ENCODE measurements at places on chromosomes 2 and 18. TPM values are rescaled to one million over a fixed set of nuclear protein-coding genes. Genes with fewer than 3 reads are reported as not detected.

The SOCS6 gene
- 14.2 TPM for total RNA-seq

The PLCD4 gene
- 0.40 TPM for total RNA-seq

The MSGN1 gene
- not detected for total RNA-seq

The DYSF gene
- total RNA-seq, result 96.5 TPM

The ANAPC1 gene
- total RNA-seq, result 39.9 TPM

The RAB3GAP1 gene
- total RNA-seq, result 34.3 TPM

The OXER1 gene
- not detected for total RNA-seq

The SDC1 gene
- total RNA-seq, result 0.40 TPM

GRCh38 chr2:108084311-108084710, 98.0 kb downstream of the SLC5A7 start:
- no peak for DNase-seq

GRCh38 chr2:23625726-23626125, 240.7 kb downstream of the KLHL29 start:
- DNase-seq, result no peak

- DNase-seq, result no peak
Observed at GRCh38 chr2:20671036-20671735, 4.2 kb downstream of the GDF7 start.

DNA sequence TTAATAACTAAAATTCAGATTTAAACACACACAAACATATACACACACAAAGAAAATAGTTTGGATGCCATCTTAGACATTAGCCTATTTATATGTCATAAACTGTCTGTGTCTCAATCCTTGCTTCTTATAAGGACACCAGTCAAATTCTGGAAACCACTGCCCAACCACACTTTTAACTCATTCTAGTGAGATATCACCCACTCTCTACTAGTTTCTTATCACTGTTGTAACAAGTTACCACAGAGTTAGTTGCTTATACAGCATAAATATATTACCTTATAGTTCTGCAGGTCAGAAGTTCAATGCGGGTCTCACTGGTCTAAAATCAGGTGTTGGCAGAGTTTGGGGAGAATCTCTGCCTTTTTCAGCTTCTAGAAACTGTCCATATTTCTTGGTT, 239.1 kb downstream of the MTX2 start:
- no peak for DNase-seq

DNA sequence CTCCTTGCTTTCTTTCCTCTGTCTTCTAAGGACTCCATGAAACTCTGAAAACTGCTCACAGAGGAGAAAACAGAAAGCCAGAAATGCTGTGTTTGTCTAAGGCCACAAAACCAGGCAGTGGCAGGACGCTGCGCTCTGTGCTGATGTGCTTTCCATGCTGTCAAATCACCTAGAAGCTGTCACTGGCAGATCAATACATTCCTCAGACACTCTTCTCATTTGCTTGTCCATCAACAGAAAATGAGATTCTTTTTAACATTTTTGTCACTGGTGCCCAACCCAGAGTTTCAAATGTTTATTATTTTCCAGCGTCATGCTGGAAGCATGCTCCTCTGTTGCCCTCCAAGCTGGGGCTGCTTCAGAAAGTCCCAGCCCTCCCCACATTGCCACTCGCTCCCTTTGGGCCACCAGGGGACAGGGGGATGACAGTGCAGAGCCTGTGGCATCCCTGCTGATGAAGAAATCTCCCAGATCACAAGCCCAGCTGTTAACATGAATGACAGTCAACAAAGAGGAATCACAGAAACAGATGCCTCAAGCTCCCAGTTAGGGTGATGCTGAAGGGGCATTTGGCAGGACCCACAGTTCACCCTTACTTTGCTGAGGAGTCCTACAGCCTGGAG, 117.5 kb upstream of the MEIS1 start:
- DNase-seq, result no peak

- DNase-seq, result peak; percentile 95
Observed at GRCh38 chr2:101619191-101619591, 78.3 kb upstream of the MAP4K4 start.

DNA sequence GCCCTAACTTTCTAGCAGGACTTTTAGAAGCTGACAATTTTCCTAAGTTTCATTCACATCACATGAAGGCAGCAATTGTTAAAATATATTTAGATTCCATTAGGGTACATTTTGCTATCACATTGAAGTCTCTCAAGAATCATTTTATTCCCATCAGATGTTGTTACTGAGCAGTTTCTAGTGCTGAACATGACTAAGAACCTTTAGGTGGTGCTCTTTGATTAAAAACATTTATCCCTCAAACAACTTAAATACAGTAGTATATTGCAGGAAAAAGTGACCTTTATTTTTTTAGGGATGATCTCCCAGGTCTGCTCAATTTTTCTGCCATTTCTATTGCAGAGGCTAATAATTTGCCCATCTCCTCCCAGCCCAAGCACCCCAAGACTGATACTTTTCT, 22.9 kb upstream of the NARS1 start:
- DNase-seq, result peak; percentile 64

DNA sequence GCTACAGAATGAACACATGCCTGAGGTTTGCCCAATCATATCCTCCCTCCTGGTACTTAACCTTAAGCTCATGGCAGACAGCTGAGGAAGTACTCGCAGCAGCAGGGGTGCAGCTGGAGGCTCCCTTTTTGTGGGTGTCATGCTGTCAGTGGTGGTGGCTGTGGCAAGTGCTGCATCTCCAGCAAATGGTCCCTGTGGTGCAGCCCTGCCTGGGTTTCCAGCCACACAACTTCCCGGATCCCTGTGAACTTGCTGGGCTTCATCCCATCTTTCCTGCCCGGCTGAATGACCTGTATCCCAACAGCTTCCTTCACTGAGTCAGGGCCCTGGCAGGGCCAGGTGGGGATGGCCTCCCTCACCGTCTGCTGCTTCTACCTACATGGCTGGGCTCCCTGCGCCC, 5.0 kb downstream of the TMEM185B start:
- DNase-seq, result no peak

DNA sequence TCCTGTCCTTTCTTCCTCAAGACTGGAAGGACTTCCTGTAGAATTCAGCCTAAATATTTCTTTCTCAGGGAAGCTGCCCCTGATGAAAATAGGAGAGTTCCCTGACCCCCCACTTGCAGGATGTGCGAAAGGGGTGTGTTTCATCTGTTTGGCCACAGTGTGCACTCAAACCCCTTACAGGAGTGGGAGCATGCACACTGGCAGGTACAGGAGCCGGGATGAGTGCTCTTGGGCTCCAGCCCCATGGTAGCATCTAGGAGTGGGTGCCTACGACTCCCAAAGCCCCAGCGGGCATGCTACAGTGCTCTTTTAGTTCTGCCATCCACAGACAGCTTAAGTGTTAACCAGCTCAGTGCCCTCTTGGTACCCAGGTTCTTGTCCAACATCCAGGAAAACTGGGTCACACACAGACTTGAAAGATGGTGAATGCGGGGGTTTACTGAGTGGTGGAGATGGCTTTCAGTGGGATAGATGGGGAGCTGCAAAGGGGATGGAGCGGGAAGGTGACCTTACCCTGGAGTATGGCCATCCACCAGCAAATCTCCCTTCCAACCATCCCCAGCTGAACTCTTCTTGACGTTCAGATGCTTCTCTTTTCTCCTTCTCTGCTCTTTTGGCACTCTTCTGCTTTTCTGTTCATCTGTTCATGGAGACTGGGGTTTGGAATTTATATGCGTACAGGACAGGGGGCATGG, 295.0 kb upstream of the NCKAP5 start:
- DNase-seq, result no peak

GRCh38 chr2:202251494-202251893, 13.1 kb upstream of the SUMO1 start:
- no peak for DNase-seq

GRCh38 chr18:78174737-78175136, 804.9 kb upstream of the SALL3 start:
- no peak for DNase-seq

DNA sequence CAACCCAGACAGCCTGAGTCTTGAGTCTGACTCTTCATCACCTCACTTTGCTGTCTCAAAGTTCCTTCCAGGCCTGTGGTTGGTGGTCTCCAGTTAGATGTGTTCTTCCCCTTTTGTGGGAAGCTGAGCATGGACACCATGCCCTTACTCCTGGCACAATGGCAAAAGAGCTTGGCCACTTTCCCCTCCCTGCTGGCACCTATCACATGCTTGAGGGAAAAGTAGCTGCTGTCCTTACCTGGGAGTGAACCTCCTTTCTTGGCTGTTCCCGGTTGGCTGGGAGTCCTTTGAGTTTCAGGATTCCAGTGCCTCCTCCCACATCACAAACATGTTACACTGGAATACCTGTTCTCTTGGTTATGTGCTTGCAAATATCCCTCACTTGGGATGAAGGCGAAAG, 97.8 kb downstream of the GATA6 start:
- DNase-seq, result no peak

DNA sequence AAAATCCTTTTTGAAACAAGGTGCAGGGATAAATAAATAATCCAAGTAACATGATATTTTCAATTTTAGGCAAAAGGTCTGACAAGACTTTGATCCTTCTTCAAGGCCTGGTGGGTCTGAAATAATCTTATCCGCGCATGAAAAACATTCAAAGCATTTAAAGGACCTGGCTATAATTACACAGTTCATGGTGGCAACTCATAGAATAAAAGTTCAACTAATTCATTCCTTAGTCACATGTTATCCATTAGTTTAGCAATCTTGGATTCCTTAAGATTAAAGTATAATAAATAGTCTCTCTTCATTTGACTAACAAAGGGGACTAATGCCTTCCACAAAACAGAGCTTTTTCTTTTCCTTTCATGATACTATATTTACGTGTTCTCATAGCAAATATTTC, 21.0 kb upstream of the SLC38A11 start:
- no peak for DNase-seq

- DNase-seq, result no peak
Observed at GRCh38 chr2:133362061-133362476, 206.2 kb downstream of the NCKAP5 start.

DNA sequence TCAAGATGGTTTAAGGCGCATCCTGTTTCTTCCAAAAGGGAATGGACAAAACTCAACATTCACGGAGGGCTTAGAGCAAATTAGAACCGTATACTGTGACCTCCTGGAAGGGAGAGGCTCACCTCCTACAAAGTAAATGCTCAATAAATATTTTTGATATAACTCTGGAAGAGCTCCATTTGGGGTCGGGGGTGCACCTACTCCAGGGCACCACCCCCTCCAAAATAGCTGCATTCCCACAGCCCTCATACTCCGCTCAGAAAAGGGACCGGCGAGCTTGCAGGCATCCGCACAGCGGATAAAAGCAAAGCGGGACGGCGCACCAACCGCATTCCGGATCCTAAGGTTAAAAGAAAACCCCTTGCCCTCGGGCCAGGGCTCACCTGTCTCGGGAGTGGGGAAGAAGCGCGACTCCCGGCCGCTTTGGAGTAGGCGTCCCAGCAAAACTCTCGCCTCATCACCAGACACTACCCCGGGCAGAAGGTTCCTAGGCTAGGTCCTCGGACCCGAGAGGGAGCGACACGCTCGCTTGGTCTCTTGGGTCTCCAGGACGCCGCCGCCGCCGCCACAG, 378 bp downstream of the WDPCP start:
- peak; percentile 4 for DNase-seq

DNA sequence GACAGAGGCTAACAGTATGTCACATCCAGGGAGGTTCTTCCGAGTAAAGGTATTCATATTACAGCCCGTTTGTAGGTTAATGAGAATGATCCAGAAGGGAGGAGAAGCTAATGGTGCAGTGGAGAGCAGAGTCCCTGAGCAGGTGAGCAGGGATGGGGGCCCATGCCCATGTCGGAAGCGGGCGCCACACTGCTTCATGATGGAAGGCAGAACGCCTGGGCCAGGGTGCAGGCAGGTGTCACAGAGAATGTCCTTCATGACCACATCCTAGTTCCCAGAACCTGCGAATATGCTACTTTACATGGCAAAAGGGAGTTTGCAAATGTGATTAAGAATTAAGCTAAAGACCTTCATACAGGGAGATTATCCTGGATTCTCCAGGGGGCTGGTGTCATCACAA, 4.0 kb downstream of the HES6 start:
- DNase-seq, result no peak

DNA sequence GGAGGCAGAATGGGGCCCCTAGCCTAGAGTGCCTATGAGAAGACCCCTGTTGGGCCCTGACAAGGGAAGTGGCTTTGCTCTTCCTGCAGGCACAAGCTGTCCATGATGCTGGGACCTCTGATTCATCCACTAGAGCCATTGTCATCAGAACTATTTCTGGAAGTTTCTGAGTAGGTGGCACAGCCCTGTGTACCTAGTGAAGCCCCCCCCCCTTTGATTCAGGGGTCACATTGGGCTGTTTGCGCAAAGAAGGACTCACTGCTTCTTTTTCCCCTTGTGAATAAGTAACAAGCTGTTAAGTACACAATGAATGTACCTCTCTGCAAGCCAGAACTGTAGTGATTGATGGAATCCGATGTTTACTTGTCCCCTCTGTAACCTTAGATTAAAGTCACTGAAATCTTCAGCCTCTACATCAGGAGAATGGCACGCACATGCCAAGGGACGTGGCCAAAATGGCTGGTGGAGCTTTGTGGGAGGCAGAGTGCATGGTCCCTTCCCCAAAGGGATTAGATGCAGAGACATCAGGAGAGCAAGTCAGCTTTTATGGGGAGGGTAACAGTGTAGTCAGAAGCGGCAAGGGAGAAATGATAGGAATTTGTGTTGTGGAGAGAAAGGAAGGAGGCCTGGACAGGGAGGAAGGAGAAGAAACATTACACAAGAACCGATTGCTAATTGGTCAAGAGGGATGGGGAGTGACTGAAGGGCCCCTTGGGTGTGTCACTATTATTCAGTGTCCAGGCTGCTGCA, 267.6 kb upstream of the RAB12 start:
- DNase-seq, result no peak

GRCh38 chr18:10563886-10564285, 38.1 kb downstream of the NAPG start:
- DNase-seq, result no peak

- no peak for DNase-seq
Observed at GRCh38 chr2:108959401-108959800, 29.6 kb downstream of the EDAR start.

DNA sequence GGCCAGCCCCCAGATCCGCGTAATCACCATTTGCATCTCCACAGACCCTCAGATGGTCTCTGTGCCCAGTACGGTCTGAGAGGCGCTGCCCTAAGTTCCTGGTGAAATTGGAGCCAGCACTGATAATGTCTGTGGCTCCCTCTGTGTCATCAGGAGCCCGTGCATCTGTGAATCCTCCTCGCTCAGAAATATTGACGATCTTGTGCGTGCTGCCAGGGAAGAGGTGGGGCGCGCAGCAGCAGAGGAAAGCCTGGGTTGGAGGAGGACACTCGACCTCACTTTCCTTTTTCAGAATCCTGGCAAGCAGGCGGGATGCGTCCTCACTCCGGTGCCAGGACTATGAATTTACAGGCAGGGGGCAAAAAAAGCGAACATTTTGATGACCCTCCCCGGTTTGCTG, 686.1 kb upstream of the SALL3 start:
- no peak for DNase-seq

- DNase-seq, result no peak
Observed at GRCh38 chr18:12867441-12868123, 16.5 kb downstream of the PTPN2 start.

- no peak for DNase-seq
Observed at GRCh38 chr2:39140322-39140847, 19.5 kb upstream of the SOS1 start.
